ENCODE measurements at places on chromosomes 7 and 10.

- no peak for DNase-seq
These were observed 56.2 kb downstream of the JMJD1C start for GRCh38 chr10:63409465-63410027.

GRCh38 chr7:140501966-140502365, 22.7 kb upstream of the MKRN1 start:
- DNase-seq = no peak

DNA sequence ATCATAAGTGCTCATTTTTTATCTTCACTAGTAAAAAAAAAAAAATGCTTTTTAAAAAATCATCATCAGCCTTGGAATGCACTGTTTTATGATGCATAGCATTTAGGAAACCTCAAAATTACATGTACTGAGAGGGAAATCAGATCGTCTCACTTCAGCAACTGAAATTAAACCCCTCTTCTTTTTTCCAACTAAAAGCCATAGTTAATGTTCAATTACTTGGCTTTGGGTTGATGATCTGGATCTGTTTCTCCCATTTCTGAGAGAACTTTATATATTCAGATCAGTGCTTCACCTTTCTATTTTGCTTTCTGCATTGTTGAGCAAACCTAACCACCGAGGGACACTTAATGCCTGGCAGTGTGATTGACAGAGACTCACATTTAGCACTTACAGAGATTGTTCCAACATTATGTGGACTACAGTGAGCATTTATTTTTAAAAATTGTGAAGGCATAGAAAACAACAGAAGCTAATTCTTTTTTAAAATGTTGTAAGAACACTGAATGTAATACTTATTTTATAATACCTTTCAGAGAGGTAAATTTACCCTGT, 678.4 kb downstream of the PHTF2 start:
- no peak for DNase-seq

GRCh38 chr10:5503477-5503835, 4.1 kb upstream of the CALML5 start:
- no peak for DNase-seq

GRCh38 chr7:135844903-135845302, 96.3 kb upstream of the FAM180A start:
- DNase-seq = no peak

GRCh38 chr10:6516281-6516928, 63.7 kb downstream of the PRKCQ start:
- DNase-seq = no peak

DNA sequence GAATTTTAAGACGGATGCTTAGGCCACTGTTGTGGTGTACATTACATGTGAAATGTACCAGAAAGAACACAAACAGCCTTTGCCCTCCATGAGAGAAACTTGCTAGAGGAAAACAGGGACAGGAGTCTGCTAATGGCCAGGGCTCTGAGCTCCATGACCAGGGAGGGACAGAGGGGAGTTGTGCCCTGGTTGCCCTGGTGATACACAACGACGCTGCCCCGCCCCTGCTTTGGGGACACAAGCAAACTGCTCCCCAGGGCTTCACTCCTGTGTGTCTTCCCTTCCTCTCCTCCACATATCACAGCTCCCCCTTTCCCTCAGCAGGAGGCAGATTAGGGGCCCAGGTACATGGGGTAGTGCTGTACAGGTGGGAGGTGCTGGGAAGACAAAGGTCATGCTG, 36.2 kb downstream of the AMPH start:
- no peak for DNase-seq

GRCh38 chr10:32031920-32032319, 24.3 kb downstream of the KIF5B start:
- no peak for DNase-seq

- no peak for DNase-seq
These were observed 54.6 kb downstream of the AFAP1L2 start for GRCh38 chr10:114349522-114350215.

All from NCI-H524 (cell line).